Neuronal stem cell (in vitro differentiated cells): ENCODE measurements at places on chromosomes 7 and 10.

- H3K27ac ChIP-seq: no peak overlapping the region
- no peak for DNase-seq
- no peaks in the 10 kb centered on the region for H3K36me3 ChIP-seq
Observed at GRCh38 chr7:5695727-5696345, 85.6 kb downstream of the RNF216 start.

GRCh38 chr10:94641480-94641879 is 42.0 kb upstream of the CYP2C18 start:
- no peaks in the 10 kb centered on the region for H3K36me3 ChIP-seq
- no peak overlapping the region for H3K4me3 ChIP-seq
- H3K27me3 ChIP-seq: no peaks in the 10 kb centered on the region
- H3K27ac ChIP-seq: no peak overlapping the region

GRCh38 chr10:86958116-86958900 is at the start of gene SNCG:
Gene SNCG, plus strand, starts transcription at chr10:86958599. Its CDS starts 99 bp downstream, at chr10:86958698.
- H3K27me3 ChIP-seq: no peaks in the 10 kb centered on the region
- no peak for DNase-seq
- no peak within 1 kb of the TSS for H3K4me3 ChIP-seq
- H3K27ac ChIP-seq: peak within 1 kb of the TSS; percentile 2
- H3K36me3 ChIP-seq: no peaks in the 10 kb centered on the region

- peaks cover 16% of the 10 kb centered on the region for H3K27me3 ChIP-seq
- H3K36me3 ChIP-seq: no peaks in the 10 kb centered on the region
- no peak overlapping the region for H3K27ac ChIP-seq
- DNase-seq: no peak
- no peak overlapping the region for H3K4me3 ChIP-seq
Observed at GRCh38 chr10:48607356-48608278, 2.7 kb upstream of the ARHGAP22 start.

GRCh38 chr7:70063371-70063770 is 465.1 kb downstream of the AUTS2 start:
- H3K4me1 ChIP-seq: peaks cover 14% of the 10 kb centered on the region
- no peaks in the 10 kb centered on the region for H3K27me3 ChIP-seq
- DNase-seq: no peak

DNA sequence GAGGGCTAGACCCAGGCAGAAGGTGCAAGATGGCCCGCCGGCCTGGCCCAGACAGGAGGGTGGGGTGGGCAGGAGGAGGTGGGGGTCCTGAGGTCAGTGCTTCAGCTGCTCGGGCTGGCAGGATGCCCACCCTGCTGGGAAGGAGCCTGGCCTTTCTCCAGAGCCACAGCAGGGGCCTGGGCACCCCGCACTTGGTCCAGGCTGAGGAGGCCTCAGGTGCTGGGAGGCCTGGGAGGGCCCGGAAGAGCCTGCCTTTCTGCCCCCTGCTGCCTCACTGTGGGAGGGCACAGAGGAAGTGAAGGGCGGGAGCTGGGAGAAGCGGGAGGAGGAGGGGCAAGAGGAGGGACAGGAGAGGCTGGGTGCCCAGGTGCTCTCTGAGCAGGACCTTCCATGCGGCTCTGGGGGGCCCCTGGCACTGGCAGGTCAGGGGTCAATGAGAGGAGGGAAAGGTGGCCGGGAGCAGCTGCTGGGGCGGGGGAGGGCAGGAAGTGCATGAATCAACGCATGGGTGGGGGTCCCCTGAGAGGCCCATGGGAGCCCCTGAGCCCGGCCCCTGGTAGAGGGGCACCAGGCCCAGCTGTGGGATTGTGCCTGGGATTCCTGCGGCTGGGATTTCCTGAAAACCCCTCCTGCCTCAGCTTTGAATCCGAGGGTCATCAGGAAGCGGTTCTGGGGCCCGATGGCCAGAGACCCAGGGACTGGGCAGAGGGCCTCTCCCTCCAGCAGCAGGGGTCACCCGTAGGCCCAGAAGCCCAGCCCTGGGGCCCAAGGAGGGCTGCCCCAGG is 49.9 kb downstream of the PWWP2B start:
- H3K36me3 ChIP-seq: no peaks in the 10 kb centered on the region
- H3K4me3 ChIP-seq: no peak overlapping the region
- H3K27me3 ChIP-seq: no peaks in the 10 kb centered on the region
- H3K27ac ChIP-seq: no peak overlapping the region
- peaks cover 36% of the 10 kb centered on the region for H3K4me1 ChIP-seq

- H3K27me3 ChIP-seq: no peaks in the 10 kb centered on the region
- DNase-seq: no peak
- no peak overlapping the region for H3K27ac ChIP-seq
- H3K4me3 ChIP-seq: no peak overlapping the region
- no peaks in the 10 kb centered on the region for H3K4me1 ChIP-seq
- H3K36me3 ChIP-seq: no peaks in the 10 kb centered on the region
Observed at GRCh38 chr10:25288181-25288580, 113.4 kb downstream of the GPR158 start.

DNA sequence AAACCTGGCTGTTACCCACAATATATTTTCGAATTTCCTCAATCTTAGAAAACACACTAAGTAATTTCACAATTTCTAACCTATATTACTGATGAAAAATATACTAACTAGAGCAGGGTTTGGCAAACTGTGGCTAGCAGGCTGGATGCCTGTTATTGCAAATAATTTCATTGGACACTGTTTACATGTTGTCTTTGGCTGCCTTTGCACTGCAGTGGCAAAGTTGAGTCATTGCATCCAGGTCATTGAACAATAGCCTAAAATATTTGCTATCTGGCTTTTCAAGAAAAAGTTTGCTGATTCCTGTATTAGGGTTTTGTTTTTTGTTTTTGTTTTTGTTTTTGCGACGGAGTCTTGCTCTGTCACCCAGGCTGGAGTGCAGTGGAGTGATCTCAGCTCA is 47.2 kb downstream of the KIF11 start:
- H3K27me3 ChIP-seq: no peaks in the 10 kb centered on the region
- no peak for DNase-seq
- H3K4me3 ChIP-seq: no peak overlapping the region
- H3K4me1 ChIP-seq: no peaks in the 10 kb centered on the region
- H3K36me3 ChIP-seq: peaks cover 14% of the 10 kb centered on the region

GRCh38 chr10:52280051-52280450 is 34.0 kb upstream of the DKK1 start:
- no peak overlapping the region for H3K4me3 ChIP-seq
- no peak overlapping the region for H3K27ac ChIP-seq
- H3K27me3 ChIP-seq: no peaks in the 10 kb centered on the region
- no peak for DNase-seq
